ENCODE measurements at places on chromosomes 3 and 15.

DNA sequence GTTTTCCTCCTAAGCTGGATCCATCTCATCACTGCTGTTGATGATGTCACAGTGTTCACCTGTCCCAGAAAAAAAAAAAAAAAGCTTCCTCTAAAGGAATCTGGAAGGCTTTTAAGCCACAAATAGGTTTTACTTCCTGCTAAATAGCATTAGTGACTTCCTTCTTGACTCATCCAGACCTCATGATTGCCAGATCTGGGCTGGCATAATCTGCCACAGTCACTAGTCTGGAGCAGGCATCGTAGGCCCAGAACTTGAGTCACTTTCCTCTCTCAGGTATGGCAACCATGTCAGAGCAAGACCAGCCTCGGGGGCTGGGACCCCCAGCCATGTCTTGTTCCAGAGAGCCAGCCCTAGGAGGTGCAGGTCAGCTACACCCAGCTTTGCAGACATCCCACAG lies 266.5 kb upstream of the CADM2 start:
- DNase-seq, result no peak

DNA sequence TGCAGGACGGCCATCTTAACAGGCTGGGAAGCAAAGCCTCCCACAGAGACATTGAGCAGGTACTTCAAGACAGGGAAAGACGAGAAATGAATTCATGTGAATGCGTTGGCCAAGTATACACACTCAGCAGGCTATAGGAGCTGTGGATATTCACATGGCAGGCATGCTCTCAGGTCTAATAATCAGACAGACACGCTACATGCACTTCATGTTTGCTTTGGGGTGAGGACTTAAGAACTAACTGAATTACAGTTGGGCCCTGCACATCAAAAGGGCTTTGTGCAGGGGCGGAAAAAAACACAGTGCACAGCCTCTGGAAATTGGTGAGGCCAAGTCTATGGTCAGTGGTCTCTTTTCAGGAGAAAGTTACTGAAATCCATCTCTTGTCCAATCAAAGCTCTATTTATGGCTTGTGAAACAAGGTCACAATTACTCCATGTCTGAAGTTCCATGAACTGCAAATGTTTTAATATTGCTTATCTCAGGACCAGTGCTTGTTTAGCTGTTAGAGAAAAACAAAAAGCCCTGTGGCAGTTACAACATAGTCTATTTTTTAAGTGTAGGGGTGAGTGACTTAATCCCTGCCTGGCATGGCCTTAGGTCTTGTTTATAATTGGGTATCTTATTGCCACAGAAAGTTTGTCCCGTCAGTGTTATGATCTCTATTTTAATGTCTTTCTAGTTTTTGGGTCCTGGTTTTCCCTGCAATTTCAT lies 100.6 kb upstream of the GOLGA6L6 start:
- DNase-seq, result no peak

- no peak for DNase-seq
Observed at GRCh38 chr3:57015350-57015729, 45.1 kb upstream of the SPATA12 start.

DNA sequence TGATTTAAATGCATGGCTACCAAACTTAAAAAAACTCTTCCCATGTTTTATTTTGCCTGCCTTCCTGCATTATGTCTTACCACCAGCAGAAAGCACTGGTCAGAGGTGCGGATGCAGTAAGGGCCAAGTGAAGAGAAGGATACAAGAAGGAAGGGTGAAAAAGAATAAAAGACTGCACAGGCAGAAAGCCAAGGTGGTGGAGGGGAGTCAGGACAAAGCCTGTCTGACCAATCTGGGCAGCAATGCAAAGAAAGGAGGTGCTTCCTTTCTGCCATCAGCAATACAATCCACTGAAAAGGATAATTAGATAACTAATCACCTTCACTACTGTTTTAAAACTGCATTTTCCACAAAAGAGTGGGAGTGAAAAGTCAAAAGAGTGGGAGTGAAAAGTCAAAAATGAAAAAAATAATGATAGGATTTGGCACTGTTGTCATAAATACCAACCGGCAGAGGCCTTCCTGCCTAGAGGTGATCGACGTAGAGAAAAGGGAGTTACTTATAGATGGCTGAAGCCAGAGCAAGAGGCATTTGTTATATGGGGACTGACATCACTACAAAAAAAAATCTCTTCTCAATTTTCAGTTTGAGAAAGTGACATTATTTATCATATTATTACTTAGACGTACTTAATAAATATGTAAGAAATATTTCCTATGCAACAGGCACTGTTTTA lies 385.3 kb downstream of the TBC1D5 start:
- DNase-seq, result no peak

DNA sequence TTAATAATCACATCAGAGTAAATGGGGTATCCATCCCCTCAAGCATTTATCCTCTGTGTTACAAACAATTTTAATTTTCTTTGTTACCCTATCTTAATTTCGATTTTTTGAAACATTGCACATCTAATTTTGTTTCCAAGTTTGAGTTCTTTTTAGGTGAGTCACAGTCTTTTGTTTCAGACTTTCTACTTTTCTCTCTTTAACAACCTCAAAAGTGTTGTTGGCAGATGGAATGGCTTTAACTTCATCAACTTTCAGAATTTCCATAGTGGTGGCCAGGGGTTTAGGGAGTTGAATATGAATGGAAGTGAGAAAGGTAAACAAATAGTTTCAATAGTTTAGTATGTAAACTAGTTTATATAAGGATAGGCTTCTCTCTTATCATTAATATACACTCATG lies 223.0 kb upstream of the MLF1 start:
- no peak for DNase-seq

DNA sequence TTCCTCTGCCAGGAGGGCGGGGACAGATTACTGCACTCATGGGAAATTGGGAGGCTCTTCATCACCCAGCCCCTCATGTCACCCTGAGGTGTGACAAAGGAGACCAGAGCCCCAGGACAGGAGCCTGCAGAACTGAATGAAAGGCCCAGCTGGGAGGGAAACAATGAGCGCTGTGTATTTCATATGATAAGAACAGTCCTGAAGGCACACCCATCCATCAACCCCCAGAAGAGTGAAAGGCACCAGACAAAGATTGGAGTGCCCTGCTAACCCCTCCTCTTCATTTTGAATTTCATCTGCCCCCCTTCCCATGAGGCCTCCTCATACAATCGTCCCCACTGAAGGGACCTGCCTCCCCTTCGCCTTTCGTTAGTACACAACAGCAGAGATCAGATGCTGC lies 160.0 kb upstream of the PRICKLE2 start:
- DNase-seq, result no peak

DNA sequence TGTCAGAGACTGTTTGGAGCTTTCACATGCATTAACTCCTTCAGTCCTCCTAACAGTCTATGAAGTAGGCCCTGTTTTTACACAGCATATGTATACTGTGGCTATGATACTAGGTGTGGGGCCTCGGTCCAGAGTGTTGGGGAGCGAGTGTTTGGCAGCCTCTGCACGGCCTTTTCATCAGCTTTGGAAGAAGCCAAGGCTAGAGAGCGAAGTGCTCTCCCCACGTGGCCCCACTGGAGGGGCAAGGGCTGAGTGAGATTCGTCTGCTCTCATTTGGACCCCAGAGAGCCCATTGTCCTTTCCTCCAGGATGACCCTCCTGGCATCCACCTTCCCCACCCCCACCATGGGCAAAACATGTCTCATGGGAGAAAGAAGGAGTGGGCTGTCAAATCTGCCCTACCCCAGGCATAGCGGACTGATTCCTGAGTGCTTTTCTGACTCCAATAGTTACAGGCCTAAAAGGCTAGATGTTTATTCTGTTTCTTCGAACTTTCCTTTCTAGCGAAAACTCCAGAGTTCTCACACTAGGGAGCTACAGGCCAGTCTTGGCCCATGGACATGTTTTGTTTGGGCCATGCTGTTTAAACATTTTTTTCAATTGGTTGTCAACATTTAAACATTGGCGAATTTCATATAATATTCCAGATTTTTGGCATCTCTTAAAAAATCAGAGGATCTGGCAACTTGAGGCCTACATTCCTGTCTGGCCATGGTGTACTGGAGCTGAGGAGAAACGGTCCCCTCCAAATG lies 76.0 kb downstream of the EEFSEC start:
- DNase-seq, result no peak

DNA sequence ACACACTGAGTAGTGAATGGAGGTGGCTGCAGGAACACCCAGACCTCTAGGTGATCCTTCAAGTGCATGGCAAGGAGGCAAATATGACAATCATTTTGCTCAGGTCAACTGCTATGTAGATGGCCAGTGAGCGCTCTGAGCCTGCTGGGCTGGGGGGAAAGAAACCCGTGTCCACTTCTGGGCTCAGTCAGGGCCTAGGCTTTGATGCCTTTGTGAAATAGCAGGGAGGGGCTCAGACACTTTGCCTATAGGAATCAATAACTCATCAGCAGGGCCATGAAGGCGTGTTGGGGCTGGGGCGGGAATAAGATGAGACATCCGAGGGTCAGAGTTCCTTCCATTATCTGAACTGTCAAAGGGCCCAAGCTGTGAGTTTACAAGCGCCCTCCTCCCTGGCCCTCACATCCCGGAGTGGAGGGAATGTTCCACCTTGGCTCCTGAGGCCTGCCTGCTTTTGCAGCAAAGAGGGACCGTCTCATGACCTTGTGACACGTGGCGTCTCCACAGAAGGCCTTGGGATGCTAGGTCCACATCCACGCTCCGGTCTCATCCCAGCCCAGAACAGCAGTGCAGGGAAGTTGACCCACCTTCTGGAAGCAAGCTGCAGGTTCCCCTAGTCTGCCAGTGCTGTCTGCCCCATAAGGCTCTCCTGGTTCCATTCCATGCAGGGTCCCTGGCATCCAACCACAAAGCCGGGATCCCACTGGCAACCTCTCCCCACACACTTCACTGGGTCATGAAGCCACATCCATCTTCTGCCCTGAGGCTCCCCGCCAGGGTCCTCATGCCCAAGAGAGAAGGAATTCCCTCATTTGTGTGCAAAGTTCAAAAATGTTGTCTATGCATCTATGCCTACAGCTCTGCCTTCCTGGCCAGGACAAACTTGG lies 78.4 kb downstream of the CHSY1 start:
- no peak for DNase-seq

DNA sequence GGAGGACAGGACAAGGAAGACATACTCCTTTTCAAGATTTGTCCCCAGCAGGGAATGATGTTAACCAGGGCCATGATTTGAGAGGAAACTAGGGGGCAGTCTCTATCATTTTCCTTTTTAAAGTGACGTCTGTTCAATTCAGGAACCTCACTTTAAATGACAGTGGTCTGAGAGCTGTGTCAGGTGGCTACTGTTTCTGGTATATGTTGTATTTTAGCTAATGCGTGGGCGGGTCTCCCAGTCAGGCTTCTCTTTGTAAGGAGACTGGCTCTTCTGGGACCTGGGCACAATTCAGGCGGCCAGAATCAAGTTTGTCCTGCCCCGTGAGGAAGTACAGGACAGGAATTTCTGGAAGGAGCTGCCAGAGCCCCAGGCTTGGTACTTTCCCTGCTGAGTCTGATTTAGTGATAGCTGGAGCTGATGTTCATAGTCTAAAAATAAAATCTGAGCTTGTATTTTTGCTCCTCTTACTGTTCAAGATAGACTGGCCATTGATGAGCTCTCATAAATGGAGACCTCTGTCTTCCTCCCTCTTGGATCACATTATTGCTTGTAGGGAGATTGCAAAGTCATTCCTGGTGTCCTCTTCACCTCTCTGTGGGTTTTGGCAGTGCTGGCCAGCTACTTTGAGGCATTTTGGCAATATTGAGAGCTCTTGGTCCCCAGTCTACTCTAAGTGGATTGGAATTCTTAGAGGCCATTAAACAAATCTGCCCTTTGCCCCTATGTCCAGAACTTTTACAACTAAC lies 25.6 kb downstream of the SQOR start:
- no peak for DNase-seq

DNA sequence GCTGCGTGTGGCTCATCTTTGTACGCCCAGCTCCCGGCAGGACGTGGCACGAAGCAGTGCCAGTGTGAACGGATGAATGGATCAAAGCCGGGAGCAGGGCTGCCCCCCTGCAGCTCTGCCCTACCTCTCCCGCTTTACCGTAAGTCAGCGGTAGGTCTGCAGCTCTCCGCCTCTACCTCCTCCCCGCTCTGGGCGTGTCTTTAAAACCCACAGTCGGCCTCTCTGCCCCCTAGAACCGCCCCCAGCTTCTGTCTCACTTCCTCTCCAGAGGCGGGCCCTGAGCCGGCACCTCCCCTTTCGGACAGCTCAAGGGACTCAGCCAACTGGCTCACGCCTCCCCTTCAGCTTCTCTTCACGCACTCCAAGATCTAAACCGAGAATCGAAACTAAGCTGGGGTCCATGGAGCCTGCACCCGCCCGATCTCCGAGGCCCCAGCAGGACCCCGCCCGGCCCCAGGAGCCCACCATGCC lies at the start of gene PML:
Gene PML (plus strand): TSS at position 304 of the 471 bp plus-strand sequence. CDS start 97 bp downstream, at position 401.
- DNase-seq, result peak; percentile 92

GRCh38 chr3:156772588-156773206 lies 53.5 kb upstream of the LEKR1 start:
- DNase-seq, result no peak

GRCh38 chr3:87167628-87168456 lies 59.3 kb upstream of the CHMP2B start:
- no peak for DNase-seq

- DNase-seq, result no peak
Observed at GRCh38 chr15:88702983-88703382, 64.2 kb downstream of the ISG20 start.

GRCh38 chr15:99104788-99105513 lies at the start of gene SYNM:
TSS of gene SYNM (plus strand) at chr15:99105080. CDS start at chr15:99105200, 120 bp downstream.
- no peak for DNase-seq

DNA sequence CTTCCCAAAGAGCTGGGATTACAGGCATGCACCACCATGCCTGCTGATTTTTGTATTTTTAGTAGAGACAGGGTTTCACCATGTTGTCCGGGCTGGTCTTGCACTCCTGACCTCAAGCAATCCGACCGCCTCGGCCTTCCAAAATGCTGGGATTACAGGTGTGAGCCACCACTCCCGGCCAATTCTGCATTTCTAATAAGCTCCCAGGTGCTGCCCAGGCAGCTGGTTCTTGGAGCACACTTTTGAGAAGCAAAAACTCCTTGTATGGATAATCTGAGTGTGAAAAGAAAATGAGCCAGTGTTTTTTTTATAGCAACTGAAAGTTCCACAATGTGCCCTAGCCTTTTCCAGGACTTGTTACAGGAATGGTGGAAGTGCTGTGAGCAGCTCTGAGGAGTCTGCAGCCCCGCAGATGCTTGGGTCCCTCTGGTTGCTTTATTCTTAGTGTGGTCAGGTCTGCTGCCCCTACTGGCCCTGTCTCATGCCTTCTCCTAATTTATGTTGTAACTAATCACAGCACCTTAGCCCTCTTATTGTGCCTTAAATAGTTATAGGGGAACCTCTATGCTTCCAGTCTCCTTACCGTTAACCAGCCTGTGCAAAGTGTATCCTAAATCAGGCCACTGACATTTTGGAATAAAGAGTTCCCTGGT lies 13.5 kb upstream of the KCNAB1 start:
- no peak for DNase-seq

- no peak for DNase-seq
Observed at GRCh38 chr15:89113296-89114024, 25.2 kb downstream of the ABHD2 start.

- DNase-seq, result no peak
Observed at GRCh38 chr15:93985176-93985575, 246.2 kb upstream of the MCTP2 start.

Measured in activated CD4-positive, alpha-beta T cell treated with anti-CD3 and anti-CD28 coated beads for 4 hours (primary cell).